ENCODE measurements at places on chromosomes 12 and 14.
A peak's percentile ranks its signal among the peaks of the same experiment; 100 is the strongest.

DNA sequence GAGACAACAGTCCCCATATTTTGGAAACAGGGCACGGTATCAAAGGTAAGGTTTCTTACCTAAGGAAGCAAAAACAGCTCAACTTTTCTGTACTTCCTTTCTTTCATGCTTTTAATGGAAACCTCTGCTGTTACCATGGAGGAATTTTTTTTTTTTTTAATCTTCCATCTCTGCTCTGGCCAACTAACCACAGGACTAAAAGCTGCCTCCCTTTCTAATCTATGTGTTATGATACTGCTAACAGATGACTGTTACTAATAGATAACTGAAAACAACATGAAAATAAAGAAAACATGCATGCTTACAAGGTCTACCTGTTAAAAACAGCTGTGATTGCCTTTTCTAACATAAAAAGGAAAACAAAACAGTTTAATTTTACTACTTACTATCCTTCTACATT is 168.4 kb downstream of the SOX5 start:
- no peak for ATAC-seq

DNA sequence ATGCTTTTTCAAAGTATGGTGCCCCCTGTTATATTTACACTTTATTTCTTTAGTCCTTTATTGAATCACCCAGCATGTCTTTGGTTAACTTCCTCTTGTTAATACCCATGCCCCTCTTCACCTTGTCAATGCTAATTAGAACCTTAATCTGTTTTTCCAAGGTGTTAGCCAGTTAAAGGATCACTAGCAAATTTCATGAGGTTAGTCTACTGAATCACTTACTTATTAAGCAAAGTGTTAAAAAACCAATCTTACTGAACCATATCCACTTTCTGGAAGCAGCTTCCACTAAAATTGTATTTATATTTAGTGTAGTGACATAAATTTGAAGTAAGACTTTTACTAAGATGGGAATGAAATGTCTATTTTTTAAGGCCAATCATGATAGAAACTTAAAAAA is 27.9 kb downstream of the TAOK3 start:
- ATAC-seq: no peak

DNA sequence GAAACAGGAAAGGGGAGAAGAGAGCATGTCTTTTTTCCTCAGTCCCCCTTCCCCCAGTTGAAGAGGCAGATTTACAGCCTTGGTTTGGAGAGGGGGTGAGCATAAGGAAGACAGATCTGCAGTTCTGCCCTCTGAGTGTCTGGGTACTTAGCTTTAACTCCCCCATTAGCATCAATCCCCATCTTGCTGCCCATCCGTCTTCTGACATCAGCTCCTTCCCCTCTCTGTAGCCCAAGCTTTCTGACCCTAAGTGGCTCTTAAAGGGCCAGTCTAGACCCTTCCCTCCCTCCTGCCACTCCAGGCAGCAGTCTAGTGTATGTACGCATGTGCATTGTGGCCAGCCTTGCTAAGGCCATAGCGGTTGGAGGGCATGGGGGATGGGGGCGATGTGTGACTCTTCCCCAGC is 7.3 kb downstream of the GPR84 start:
- ATAC-seq: no peak

GRCh38 chr12:92530706-92531105 is 172.1 kb upstream of the PLEKHG7 start:
- ATAC-seq: no peak

DNA sequence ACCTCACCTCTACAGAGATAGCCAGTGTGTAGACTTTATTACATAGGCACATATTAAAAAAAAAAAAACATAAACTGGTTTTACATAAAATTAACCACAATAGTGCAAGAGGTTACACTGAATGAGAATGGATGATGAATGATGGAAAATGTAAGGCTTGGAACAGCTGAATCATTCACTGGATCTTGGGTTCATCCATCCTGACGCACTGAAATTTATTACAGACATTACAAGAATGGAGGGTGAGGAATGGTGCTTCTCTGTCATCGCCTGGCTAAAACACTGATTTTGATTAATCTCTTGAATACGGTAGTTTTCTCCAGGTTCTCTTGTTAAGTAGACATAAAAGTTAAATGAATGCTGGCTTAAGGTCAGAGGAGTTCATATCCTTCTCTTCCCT is 40.0 kb upstream of the GTF2A1 start:
- no peak for ATAC-seq

DNA sequence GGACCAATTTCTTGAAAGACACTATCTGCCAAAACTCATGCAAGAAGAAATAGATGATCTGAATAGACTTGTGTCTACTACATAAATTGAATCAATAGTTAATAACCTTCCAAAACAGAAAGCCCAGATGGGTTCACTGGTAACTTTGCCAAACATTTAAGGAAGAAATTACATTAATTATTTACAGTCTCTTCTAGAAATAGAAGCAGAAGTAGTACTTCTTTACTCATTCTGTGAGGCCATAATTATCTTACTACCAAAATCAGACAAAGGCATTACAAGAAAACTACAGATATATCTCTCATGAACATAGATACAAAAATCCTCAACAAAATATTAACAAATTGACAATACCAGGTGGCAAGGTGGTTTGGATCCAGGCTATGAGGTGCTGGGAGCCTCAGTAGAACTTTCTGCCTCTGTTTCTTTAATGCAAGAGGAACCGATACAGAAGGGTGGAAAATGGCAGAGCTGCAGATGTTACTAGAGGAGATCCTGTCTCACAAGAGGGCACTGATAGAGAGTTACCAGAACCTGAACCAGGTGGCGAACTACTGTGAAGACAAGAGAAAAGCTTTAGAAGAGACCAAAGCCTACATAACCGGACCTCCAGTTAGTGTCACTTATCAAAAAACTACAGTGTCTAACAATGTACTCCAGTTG is 33.7 kb upstream of the KTN1 start:
- no peak for ATAC-seq

DNA sequence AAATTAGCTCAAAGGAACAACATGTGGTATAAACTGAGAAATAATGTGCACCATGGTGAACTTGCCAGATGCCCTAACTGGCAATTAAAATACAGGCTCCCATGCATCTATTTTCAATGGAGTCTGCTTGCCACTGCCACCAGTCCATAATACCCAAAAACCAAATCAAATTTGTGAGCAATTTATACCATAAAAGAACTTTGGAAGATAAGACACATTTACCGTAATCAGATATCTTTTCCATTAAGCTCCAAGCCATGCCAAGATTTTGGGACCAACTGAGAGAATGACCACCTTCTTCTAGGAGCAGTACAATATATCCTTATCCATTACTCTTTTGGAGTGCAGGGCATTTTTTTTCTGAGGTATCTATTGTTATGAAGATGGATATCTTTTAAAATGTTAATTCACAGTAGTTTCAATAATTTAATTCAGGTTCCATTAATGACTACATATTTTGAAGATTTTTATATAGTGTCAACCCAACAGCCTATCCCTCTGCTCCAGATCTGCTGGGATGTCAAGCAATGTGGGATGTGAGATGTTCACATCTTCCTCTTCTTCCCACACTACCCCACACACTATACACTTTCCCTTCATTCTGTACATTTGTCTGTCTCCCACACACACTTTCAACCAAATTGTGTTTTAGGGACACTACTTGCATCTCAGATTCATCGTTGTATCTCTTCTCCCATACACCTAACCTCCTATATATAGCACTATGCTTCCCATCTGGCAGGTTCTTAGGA is 53.3 kb downstream of the KIF21A start:
- no peak for ATAC-seq

- ATAC-seq: no peak
Observed at GRCh38 chr14:80390906-80391305, 179.6 kb upstream of the DIO2 start.

DNA sequence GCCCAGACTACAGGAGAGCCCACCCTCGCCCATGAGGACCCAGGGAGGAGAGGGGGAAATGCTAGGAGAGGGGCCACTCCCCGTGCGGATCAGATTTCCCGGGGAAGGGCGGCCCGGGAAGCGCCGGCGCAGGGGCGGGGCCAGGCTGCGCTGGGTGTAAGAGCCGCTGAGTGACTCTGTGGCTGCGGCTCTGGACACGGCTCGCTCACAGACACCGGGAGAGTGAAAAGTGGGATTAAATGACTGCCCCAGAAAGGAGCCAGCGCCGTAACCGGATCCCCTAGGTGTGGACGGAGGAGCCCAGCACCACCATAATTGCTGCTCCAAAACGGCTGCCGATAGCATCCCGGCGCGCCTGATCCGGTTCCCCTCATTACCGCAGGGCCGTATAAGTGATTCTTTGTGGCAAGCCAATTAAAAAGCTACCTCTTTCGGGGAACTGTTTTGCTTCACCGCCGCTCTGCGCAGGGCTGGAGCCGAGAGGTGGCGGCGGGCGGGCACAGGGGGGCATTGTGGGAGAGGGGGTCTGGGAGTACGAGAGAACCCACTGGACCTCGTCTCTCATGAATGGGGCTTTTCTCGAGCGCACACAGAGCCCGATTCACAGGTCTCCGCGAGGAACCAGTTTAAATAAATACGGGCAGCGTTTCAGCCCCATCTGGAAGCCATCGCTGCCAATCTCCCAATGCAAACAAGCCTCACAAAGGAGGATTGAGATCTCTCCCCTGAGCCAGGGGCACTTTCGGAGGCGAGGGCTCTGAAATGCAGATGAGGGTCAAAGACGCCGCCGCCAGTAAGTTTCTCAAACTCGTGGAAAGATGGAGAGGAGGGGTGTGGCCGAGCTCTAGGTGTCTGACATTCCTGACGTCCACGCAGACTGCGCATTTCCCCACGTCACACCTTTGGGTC is 2.5 kb downstream of the COL2A1 start:
- ATAC-seq: peak; percentile 65

DNA sequence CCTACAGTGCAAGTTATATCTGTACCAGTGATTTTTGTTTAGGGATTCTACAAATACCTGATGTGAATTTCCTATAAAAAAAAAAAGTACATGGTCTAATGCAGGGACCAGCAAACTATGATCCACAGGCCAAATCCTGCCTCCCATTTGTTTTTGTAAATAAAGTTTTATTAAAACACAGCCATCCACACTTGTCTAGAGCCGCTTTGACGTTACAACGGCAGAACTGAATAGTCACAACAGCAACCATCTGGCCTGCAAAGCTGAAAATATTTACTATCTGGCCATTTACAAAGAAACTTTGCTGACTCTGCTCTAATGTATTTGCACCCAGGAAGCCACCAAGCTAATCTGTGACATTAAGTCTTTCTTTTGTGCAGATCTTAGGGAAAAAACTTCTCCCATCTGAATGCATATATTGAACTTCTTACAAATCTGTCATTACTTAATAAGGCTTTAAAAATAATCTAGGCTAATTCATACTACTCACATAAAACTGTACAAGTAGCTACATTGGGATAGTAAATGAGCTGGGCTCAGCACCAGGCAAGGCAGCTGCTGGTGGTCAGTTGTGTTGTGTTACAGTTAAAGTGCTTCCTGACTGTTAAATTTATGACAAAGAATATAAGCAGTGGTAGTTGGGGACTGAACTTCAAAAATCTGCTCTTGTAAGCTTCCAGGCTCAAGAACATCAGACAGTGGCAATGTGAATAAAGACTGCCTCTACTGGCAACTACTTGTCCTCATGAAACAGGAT is 303.3 kb downstream of the MED13L start:
- ATAC-seq: no peak

DNA sequence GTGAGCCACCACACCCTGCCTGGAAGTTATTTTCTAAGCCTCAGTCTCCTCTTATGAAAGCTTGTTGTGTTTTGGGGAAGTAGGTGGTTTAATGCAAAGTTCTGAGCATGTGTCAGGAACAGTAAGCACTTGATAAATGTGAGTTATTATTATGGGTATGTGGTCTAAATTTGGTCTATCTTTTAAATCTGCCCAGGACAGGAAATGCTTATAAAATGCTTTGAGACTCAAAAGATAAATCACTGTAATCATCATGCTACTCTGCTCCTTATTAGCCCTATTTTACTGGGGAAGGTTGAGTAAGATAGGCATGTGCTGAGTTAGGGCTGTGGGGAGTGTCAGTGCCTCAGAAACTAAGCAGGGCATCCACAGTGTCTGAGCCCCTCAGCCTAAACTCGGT is 13.1 kb upstream of the SRSF5 start:
- no peak for ATAC-seq

- ATAC-seq: no peak
Observed at GRCh38 chr14:51938137-51938536, 51.2 kb upstream of the RTRAF start.

DNA sequence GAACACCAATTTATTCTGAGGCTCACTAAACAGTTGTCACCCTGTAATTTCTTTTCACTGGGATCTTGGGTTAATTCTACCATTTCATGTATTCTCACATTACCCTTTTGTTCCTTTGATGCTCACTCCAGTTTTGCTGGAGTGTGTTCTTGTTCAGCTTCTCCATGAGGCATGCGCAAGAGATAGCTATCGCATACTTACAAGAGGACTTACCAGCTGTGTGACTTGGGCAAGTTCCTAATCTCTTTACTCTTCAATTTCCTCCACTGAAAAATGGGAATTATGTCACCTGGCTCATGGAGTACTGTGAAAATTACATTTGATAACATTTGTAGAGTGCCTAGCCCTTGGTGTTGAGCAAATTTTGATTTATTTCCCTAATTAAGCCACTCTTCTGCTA is 56.5 kb upstream of the JDP2 start:
- no peak for ATAC-seq

- ATAC-seq: no peak
Observed at GRCh38 chr12:14473707-14474287, 93.9 kb downstream of the PLBD1 start.

GRCh38 chr14:71728386-71728785 is 203.8 kb upstream of the RGS6 start:
- no peak for ATAC-seq

DNA sequence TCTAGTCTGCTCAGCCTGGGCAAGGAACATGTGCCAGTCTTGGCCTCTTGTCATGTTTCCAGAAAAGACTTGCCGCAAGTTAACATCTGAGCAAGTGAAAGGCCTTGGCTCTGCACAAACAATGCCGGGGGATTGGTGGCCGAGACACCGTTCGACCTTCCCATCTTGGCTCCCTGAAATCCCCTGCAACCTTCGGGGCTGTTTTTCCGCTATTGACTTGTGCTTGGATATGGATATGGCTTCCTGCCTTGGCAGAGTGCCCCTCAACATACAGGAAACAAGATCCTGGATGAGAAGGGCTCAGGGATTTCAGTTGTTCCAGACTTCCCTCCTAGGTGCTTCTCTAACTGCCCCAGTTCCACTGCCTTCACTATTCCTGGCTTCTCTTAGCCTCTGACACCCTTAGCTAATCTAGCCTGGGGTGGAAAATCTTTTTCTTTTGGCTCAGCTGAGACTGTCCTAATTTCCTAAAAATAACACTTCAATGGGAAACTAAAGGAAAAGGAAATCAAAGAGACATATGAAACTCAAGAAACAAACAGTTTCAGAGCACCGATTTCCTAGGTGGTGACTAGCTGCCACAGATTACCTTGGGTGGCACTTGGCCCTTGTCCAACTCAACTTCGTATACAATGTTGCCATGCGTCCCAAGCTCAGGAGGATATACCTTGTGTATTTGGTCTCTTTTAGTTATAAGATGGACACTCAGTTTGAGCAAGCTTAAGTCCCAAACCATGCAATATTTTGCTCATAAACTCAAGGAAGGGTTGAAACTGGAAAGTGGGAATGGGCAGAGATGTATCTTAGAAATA is 33.9 kb downstream of the RDH12 start:
- no peak for ATAC-seq
